ENCODE measurements at places on chromosomes 12 and 14.

GRCh38 chr14:55051165-55051422 lies 353 bp upstream of the MAPK1IP1L start:
- DNase-seq = no peak

DNA sequence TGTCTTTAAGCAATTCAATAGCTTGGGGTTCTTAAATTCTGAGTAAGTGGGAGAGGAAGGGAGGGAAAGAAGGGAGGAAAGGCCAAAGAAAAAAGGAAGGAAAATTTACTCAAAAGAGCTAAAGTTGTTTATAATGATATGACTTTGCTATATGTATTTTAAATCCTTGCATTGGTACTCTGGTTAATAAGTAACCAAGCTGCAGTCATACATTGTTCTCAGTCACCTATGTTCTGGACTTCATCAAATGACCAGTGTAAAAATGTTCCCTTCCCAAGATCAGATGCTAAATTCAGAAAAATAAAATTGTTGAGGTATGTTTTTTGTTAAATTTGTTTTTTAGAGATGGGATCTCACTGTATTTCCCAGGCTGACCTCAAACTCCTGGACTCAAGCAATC lies 259.9 kb upstream of the CPNE8 start:
- DNase-seq = no peak

- DNase-seq = no peak
These were observed 787 bp downstream of the HECTD4 start for GRCh38 chr12:112381406-112381882.

DNA sequence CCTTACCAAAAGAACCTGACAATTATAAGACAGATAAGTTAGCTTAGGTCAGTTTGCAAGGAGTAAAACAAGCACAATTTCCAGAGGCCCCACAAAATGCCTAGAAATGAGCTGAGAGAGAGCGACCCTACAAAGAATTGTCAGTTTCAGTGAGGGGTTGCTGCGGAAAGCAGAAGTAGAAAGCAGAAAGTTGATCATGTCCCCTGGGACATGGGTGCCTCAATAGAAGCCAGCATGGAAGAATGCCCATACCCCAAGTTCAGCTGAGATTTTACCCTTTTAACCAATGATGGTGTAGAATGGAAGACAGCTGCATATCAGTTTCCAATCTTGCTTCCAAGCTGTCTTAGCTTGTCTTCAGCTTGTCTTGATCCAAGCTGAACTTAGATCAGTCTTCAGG lies 21.8 kb upstream of the CRY1 start:
- DNase-seq = no peak

GRCh38 chr12:15984097-15984800 lies 73.1 kb downstream of the DERA start:
- no peak for DNase-seq

Data from foreskin fibroblast (primary cell).